ENCODE measurements at places on chromosomes 6 and 20. TPM values are rescaled to one million over a fixed set of nuclear protein-coding genes. Genes with fewer than 3 reads are reported as not detected.

- no peak for DNase-seq
- H3K4me1 ChIP-seq, result no peaks in the 10 kb centered on the region
- H3K27me3 ChIP-seq, result no peaks in the 10 kb centered on the region
- H3K27ac ChIP-seq, result no peak overlapping the region
Measured at GRCh38 chr20:58162986-58163385, 65.5 kb downstream of the ANKRD60 start.

- H3K27me3 ChIP-seq, result no peaks in the 10 kb centered on the region
- no peak for DNase-seq
- no peaks in the 10 kb centered on the region for H3K36me3 ChIP-seq
- peaks cover 10% of the 10 kb centered on the region for H3K4me1 ChIP-seq
Measured at GRCh38 chr6:83860782-83861495, 1.4 kb downstream of the CYB5R4 start.

GRCh38 chr6:148430897-148431296 is 88.3 kb downstream of the SASH1 start:
- DNase-seq, result no peak
- H3K4me1 ChIP-seq, result peaks cover 6% of the 10 kb centered on the region
- no peaks in the 10 kb centered on the region for H3K36me3 ChIP-seq
- H3K27ac ChIP-seq, result no peak overlapping the region
- no peaks in the 10 kb centered on the region for H3K27me3 ChIP-seq
- H3K4me3 ChIP-seq, result no peak overlapping the region

DNA sequence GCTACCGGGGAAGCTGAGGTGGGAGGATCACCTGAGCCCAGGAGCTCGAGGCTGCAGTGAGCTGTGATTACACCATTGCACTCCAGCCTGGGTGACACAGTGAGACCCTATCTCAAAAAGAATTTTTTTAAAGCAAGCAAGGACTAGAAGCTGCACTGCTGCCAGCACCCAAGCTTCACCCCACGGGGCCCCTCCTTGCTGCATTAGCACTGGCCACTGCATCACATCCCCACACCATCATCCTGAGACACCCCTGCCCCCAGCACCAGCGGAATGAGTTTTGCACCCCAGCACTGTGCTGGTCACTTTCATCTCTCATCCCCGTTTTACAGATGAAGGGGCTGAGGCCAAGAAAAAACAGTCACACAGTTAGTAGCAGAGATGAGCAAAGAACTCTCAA is 30.9 kb downstream of the TBC1D7 start:
- no peaks in the 10 kb centered on the region for H3K27me3 ChIP-seq
- no peak for DNase-seq
- no peaks in the 10 kb centered on the region for H3K4me1 ChIP-seq
- no peak overlapping the region for H3K4me3 ChIP-seq
- H3K27ac ChIP-seq, result no peak overlapping the region

DNA sequence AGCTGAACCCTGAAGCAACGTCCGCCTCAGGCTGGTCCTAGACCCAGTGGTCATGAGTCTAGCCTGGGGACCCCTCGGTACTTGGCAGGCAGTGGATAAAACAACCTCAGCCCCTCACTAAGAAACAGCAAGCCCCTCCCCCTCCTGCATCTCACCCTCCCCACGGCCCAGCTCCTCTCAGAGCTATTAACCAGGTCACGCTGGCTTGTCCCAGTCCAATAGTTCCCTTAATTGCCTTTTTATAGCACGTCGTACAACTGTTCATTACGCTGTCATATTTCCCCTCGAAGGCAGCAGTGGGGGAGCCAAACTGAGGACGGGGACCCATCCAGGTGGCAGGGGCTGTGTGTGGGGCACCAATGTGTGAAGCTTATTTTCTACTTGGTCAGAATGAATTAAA is 8.6 kb upstream of the SLC32A1 start:
- no peak for DNase-seq
- no peak overlapping the region for H3K4me3 ChIP-seq
- no peaks in the 10 kb centered on the region for H3K4me1 ChIP-seq
- H3K27ac ChIP-seq, result no peak overlapping the region

GRCh38 chr6:161532536-161532935 is 258.7 kb upstream of the AGPAT4 start:
- no peaks in the 10 kb centered on the region for H3K27me3 ChIP-seq
- H3K27ac ChIP-seq, result no peak overlapping the region
- H3K4me1 ChIP-seq, result no peaks in the 10 kb centered on the region
- no peak overlapping the region for H3K4me3 ChIP-seq

DNA sequence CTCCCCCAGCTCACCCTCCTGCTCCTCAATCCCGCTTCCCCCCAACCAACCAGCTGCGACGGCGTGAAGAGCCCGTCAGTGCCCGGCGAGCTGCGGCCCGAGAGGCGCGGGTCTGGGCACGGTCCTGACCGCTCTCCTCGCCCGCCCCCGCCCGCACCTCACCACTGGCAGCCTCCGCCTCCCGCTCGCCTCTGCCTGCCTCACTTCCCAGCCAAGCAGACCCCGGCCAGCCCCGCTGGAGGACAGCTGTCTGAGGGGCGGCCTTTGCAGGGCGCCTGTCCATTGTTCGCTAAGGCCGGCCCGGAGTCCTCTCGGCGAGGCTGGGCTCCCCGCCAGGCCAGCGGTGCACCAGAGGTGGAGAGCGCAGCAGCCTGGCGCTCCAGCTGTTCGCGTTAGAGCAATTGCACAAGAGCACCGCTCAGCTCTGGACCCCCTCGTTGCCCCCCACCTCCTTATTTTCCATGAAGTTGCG is 1.3 kb downstream of the SOBP start:
- H3K36me3 ChIP-seq, result no peaks in the 10 kb centered on the region
- peak overlapping the region; percentile 80 for H3K4me3 ChIP-seq
- H3K4me1 ChIP-seq, result peaks cover 6% of the 10 kb centered on the region
- DNase-seq, result peak; percentile 92
- no peaks in the 10 kb centered on the region for H3K27me3 ChIP-seq

GRCh38 chr6:31734821-31735406 is 1.4 kb downstream of the CLIC1 start:
- peak overlapping the region; percentile 78 for H3K4me3 ChIP-seq
- H3K4me1 ChIP-seq, result no peaks in the 10 kb centered on the region
- H3K27me3 ChIP-seq, result no peaks in the 10 kb centered on the region
- peak overlapping the region; percentile 46 for H3K27ac ChIP-seq
- DNase-seq, result peak; percentile 81

- no peaks in the 10 kb centered on the region for H3K4me1 ChIP-seq
- DNase-seq, result no peak
- H3K36me3 ChIP-seq, result no peaks in the 10 kb centered on the region
- no peaks in the 10 kb centered on the region for H3K27me3 ChIP-seq
Measured at GRCh38 chr6:89048985-89049384, 31.6 kb upstream of the PNRC1 start.

- peaks cover 2% of the 10 kb centered on the region for H3K4me1 ChIP-seq
- peak overlapping the region; percentile 99 for H3K4me3 ChIP-seq
- no peaks in the 10 kb centered on the region for H3K27me3 ChIP-seq
- H3K27ac ChIP-seq, result peak overlapping the region; percentile 99
- DNase-seq, result no peak
- no peaks in the 10 kb centered on the region for H3K36me3 ChIP-seq
Measured at GRCh38 chr6:25137480-25137879, 141.7 kb upstream of the CARMIL1 start.

- DNase-seq, result no peak
- H3K27ac ChIP-seq, result no peak overlapping the region
- H3K36me3 ChIP-seq, result no peaks in the 10 kb centered on the region
- H3K27me3 ChIP-seq, result no peaks in the 10 kb centered on the region
- H3K4me3 ChIP-seq, result no peak overlapping the region
- no peaks in the 10 kb centered on the region for H3K4me1 ChIP-seq
Measured at GRCh38 chr6:14380901-14381828, 263.6 kb downstream of the CD83 start.

- H3K36me3 ChIP-seq, result no peaks in the 10 kb centered on the region
- no peaks in the 10 kb centered on the region for H3K27me3 ChIP-seq
- no peak overlapping the region for H3K27ac ChIP-seq
- H3K4me3 ChIP-seq, result no peak overlapping the region
- no peak for DNase-seq
Measured at GRCh38 chr6:31144296-31144969, 5.6 kb upstream of the PSORS1C2 start.

DNA sequence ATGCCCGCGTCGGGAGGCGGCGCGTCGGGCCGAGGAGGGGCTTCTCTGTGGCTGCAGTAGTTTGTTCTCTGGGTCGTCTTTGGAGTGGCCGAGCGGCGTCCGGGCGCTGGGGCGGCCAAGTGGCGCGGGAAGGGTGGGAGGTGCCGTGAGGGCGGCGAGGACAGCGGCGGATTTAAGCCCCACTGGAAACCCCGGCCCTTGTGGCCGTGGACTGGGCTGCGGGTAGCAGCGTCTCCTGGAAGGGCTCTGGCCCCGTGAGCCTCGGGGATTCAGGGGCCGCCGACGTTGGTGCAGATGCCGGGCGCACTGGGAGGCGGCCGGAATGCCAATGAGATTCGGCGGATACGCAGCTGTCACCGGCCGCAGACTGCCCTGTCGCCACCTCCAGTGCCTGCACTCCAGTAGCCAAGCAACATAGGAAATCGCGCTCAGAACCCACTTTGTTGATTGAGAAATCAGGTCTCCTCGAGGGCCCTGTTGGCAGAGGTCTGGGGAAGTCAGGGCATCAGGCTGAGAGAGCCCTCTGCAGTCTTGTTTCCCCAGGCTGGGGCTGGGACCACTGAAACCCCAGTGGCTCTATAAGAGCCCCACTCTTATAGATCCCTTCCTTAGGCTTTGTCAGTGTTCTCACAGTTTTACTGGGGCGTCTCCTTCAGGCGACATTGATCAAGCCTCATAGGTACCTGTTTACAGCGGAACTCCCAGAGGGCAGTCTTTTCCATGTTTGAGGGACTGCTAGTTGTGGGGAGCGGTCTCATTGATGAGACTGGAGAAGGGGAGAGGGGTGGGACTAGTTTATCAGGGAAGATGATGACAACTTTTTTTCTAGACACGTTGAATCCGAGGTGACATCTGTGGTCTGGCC is 642 bp downstream of the GZF1 start:
- no peaks in the 10 kb centered on the region for H3K4me1 ChIP-seq
- peaks cover 2% of the 10 kb centered on the region for H3K36me3 ChIP-seq
- H3K27ac ChIP-seq, result peak overlapping the region; percentile 20
- H3K4me3 ChIP-seq, result peak overlapping the region; percentile 44

DNA sequence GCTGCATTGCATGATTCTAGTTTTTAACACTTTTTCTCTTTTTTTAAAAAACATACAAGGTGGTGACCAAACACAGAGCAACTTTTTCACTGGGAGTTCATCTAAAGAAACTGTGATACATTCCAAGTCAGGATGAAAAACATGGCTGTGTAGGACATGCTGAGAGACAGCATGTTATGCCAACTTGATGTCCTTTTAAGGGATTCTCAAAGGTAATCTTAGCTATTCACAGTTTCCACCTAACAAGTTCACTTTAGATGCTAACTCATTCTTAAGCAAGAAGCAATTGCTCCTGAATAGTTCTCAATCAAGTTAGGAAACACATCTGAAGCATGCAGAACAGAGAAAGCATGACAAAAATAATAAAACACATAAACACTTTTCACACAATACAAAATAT is 3.3 kb downstream of the ASCC3 start:
- no peak overlapping the region for H3K4me3 ChIP-seq
- H3K36me3 ChIP-seq, result no peaks in the 10 kb centered on the region
- H3K27ac ChIP-seq, result no peak overlapping the region
- DNase-seq, result no peak
- no peaks in the 10 kb centered on the region for H3K27me3 ChIP-seq
- peaks cover 1% of the 10 kb centered on the region for H3K4me1 ChIP-seq

DNA sequence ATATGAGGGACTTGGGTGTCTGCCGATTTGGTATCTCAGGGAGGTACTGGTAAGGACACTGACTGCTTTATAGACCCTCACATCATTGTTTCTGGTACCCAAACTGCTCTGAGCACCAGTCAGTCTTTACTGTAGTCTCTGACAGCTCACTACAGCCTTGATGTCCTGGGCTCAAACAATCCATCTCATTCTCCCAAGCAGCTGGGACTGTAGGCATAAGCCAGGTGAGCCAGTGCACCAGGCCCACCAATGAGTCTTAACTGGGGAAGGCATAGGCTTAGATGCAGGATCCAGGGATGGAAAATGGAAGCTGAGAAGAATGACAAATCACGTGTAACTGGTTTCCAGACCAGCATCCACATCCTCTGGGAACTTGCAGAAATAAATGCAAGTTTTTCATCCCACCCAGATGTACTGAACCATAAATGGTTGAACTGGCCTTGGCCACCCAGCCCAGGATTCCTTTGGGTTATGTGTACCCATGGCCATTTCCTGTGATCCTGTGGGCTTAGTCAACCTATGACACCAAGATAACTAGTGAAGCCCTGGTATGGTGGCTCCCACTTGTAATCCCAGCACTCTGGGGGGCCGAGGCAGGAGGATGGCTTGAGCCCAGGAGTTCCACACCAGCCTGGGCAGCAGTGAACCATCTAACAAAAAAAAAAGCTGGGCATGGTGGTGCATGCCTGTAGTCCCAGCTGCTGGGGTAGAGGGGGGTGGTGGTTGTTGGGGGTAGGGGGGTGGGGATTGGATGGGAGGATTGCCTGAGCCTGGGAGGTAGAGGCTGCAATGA is 5.8 kb downstream of the TUBB start:
- no peaks in the 10 kb centered on the region for H3K27me3 ChIP-seq
- no peak overlapping the region for H3K27ac ChIP-seq
- DNase-seq, result no peak
- no peaks in the 10 kb centered on the region for H3K4me1 ChIP-seq
- no peak overlapping the region for H3K4me3 ChIP-seq

DNA sequence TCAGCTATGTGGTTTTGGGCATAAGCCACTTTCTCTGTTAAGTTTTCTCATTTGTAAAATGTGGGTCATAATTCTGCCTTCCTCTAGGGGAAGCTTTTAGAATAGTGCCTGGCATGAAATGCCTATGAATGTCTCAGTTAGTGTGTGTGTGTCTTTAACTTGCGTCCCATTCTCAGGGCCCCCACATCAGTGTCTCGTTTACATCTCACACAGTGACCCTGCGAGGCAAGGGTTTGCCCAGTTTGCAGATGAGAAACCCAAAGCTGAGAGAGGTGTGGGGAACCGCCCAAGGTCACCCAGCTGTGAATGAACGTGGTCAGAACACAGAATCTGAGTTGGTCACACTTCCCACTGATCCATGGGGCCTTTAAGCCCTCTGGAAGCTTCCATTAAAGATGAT is 14.1 kb downstream of the DYNLRB1 start:
- peaks cover 1% of the 10 kb centered on the region for H3K4me1 ChIP-seq
- no peak for DNase-seq
- H3K4me3 ChIP-seq, result no peak overlapping the region
- no peak overlapping the region for H3K27ac ChIP-seq
- peaks cover 11% of the 10 kb centered on the region for H3K36me3 ChIP-seq

GRCh38 chr6:38184585-38185080 is 365.1 kb downstream of the ZFAND3 start:
- DNase-seq, result no peak
- H3K4me3 ChIP-seq, result no peak overlapping the region

GRCh38 chr6:39791850-39792539 is at the start of gene DAAM2:
Gene DAAM2, plus strand, starts transcription at chr6:39792376. Its CDS starts 63,927 bp downstream, at chr6:39856303.
- H3K4me1 ChIP-seq, result peaks cover 12% of the 10 kb centered on the region
- peak within 1 kb of the TSS; percentile 89 for H3K4me3 ChIP-seq
- peak; percentile 73 for DNase-seq
- H3K27ac ChIP-seq, result peak within 1 kb of the TSS; percentile 73
- H3K27me3 ChIP-seq, result no peaks in the 10 kb centered on the region

The TBCC gene
- total RNA-seq, result 16.1 TPM

The ANGPT4 gene
- 0.33 TPM for total RNA-seq

The DDO gene
- 2.5 TPM for total RNA-seq

The SLC22A1 gene
- total RNA-seq, result 2.5 TPM

The CBFA2T2 gene
- total RNA-seq, result 15.7 TPM

The FAM135A gene
- total RNA-seq, result 25.7 TPM

The MAP3K7 gene
- total RNA-seq, result 24.8 TPM

The GZF1 gene
- total RNA-seq, result 13.2 TPM

The HLA-DRA gene
- total RNA-seq, result 274 TPM

The JAG1 gene
- 133 TPM for total RNA-seq

The REM1 gene
- total RNA-seq, result 13.6 TPM
